NCI-H2227 treated with DMSO at 0.1 percent for 48 hours (cell line): ENCODE measurements at places on chromosomes 6 and 20.
A peak's percentile ranks its signal among the peaks of the same experiment; 100 is the strongest.

- DNase-seq, result peak; percentile 14
Measured at GRCh38 chr20:47150403-47151152, 205.9 kb downstream of the ZMYND8 start.

- no peak for DNase-seq
Measured at GRCh38 chr20:41030531-41031242, 2.1 kb downstream of the TOP1 start.

DNA sequence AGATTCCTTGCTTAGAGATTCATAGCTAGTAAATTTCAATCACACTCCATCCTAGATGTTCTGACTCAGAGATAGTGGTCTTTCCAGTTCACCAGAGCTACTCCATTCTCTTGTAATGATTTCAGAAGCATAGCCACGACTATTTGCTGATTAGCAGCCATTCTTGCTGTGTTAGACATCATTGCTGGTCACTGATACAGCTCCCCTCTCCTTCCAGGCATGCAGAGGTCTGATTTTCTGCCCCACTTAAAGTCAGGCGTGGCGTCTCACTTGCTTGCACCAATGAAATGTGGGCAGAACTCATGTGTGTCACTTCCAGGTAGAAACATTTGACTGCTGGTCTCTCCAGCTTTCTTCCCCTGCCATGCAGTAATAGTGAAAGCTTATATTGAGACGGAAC, 168.9 kb upstream of the JARID2 start:
- DNase-seq, result no peak

DNA sequence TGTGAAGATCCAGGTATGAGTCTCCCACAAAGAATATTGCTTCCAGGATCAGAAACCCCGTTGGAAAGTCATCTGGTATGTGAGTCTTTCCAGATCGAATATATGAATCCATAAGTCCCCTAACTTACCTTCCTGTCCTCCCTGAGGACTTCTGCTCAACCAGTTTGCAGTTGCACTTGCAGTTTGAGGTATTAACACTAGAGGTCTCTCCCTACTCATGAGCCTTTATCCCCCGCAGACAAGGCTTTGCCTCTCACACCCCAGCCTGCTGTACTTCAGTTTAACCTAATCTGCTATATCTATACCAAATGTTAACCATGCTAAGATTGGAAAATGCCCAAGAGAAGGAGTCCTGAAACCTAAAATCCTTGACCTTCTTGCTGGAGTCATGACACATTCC, 135.3 kb upstream of the DEFB112 start:
- no peak for DNase-seq

- DNase-seq, result no peak
Measured at GRCh38 chr20:14956026-14956425, 618.6 kb upstream of the FLRT3 start.

DNA sequence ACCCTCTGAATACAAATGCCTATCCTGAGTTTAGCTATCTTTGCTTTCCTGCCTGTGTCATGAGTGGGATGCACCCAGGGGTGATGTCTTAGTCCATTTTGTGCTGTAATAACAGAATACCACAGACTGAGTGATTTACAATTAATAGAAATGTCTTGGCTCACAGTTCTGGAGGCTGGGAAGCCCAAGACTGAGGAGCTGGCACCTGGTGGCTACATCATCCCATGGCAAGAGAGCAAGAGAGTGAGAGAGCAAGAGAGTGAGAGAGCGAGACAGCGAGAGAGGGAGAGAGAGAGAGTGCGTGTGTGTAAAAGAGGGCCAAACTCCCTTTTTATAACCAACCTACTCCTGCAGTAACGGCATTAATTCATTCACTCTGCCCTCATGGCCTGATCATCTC, 76.8 kb downstream of the PRDM1 start:
- DNase-seq, result no peak

- no peak for DNase-seq
Measured at GRCh38 chr6:154099211-154099610, 60.2 kb downstream of the OPRM1 start.

DNA sequence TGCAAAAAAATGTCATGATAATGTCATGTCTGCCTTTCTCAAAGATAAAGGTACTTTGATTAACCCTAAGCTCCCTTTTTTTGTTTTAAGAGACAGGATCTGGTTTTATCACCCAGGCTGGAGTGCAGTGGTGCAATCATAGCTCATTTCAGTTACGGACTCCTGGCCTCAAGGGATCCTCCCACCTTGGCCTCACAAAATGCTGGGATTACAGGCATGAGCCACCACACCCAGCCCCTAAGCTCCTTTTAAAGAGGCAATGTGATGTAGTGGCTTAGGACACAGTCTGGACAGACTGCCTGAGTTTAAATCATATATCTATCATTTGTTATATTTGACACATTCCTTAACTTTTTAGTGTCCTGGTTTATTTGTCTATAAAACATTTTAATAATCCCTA, 77.0 kb downstream of the FLRT3 start:
- no peak for DNase-seq

DNA sequence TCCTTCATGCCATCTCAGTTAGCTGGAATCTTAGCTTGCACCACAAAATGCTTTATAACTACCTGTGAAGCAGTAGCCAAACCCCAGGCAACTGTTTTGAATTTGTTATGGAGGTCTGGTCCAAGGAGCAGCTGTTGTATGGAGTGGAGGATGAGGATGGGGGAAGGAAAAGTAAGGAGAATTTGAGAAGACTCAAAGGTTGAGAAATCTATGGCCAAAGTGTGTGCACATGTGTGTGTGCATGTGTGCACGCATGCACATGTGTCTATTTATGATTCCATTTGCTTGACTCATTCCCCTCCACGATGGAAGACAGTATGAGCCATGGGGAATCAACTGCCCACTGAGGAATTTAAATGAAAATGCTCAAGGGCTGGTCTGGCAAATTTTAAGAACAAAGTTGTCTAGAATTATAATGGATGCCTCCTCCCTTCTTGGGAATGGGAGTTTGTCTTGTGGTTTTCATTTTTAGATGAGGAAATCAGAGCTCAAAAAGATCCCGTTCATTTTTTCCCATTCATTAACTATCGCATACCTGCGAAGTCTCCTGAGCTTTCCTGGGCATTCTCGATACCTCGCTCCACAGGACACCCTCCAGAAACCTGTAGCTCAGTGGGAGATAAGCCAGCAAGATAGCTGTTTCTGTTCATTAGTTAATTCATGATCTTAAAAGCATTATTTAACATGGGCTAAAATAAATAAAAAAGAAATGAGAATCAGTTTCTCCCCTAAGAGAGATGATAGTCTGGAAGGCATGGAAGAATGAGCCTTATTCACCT, 152.3 kb upstream of the NEDD9 start:
- no peak for DNase-seq

- no peak for DNase-seq
Measured at GRCh38 chr6:125183391-125183790, 29.8 kb downstream of the TPD52L1 start.

- no peak for DNase-seq
Measured at GRCh38 chr6:77683515-77683914, 30.7 kb downstream of the MEI4 start.

DNA sequence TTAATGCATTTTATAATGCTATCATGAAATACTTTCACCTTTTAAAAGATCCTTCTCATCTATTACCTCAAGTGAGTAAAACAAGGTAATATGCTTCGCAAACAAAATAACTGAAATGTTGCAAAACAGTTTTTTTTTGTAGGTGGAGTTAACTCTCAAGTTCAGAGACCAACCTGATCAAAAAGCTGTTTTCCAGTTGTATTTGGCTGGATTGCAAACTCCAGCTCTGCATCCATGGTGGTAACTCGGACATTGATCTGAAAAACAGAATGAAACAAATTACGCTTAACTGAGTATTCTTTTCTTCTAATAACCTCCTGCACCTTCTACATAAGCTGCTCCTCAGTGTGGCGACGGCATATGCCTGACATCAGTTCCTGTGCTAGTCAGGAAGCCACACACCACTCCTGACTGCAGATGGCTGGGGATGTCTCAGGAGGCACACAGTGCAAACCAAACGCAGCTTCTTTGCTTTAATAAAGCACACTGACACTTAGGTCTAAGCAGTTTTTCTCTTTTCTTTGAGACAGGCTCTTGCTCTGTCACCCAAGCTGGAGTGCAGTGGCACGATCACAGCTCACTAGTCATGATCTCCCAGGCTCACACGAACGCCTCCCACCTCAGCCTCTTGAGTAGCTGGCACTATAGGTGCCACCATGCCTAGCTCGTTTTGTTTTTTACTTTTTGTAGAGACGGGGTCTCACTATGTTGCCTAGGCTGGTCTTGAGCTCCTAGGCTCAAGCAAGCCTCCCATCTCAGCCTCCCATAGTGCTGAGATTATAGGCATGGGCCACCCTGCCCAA, 29.9 kb downstream of the EZR start:
- DNase-seq, result no peak

- DNase-seq, result no peak
Measured at GRCh38 chr6:124524491-124525200, 437.6 kb upstream of the RNF217 start.

DNA sequence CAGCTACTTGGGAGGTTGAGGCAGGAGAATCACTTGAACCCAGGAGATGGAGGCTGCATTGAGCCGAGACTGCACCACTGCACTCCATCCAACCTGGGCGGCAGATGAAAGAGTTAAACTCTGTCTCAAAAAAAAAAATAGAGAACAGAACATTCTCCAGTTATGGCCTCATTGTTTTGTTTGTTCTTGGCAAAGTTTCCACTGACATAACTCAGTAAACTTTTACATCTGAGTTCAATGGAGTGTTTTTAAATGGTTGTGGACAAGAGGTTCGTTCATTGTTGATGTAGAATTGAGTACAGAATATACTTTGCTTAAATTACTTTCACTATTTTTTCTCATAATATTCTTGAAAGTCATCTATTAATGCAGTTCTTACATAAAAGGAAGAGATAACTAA, 42.2 kb upstream of the IFNGR1 start:
- DNase-seq, result no peak

GRCh38 chr6:166957087-166957804, 896 bp upstream of the RNASET2 start:
- DNase-seq, result no peak

DNA sequence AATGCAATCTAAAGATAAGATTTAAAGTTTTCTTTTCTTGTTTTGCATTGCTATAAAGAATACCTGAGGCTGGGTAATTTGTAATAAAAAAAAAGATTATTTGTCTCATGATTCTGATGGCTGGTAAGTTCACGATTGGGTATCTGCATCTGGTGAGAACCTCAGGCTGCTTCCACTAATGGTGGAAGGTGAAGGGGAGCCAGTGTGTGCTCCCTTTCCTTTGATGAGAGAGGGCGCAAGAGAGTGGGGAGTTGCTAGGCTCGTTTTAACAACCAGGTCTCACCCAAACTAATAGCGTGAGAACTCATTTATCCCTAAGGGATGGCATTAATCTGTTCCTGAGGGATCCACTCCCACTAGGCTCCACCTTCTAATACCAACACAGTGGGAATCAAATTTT, 353.2 kb downstream of the BTBD3 start:
- DNase-seq, result no peak

GRCh38 chr6:155090166-155090565, 95.1 kb downstream of the TIAM2 start:
- no peak for DNase-seq

DNA sequence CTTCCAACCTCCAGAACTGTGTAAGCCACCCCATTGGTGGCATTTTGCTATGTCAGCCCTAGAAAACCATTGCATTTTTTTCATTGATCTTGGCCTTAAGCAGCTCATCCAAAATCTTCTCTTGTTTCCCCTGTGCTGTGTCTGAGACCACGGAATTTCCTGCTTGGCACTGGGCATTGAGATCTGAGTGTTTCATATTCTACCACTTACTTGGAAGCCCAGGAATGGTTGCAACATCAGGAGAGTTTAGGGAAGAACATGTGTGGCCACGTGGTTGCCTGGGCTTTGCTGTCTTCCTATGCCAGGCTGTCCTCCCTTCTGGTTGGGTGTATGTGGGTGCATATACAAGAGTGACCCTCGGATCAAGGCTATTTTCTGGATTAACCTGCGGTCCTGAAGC, 139.3 kb upstream of the PMEPA1 start:
- DNase-seq, result no peak

GRCh38 chr6:9799582-9799981, 615.3 kb downstream of the TFAP2A start:
- no peak for DNase-seq

- DNase-seq, result no peak
Measured at GRCh38 chr6:2171728-2172127, 73.7 kb downstream of the GMDS start.

GRCh38 chr6:105391705-105392104, 11.2 kb downstream of the PREP start:
- DNase-seq, result no peak

GRCh38 chr20:58655328-58656107, 4.4 kb downstream of the STX16 start:
- DNase-seq, result no peak

- no peak for DNase-seq
Measured at GRCh38 chr20:51563486-51564332, 21.2 kb upstream of the NFATC2 start.

- DNase-seq, result no peak
Measured at GRCh38 chr6:115782612-115783011, 278.1 kb downstream of the FRK start.

- DNase-seq, result no peak
Measured at GRCh38 chr6:96022225-96022624, 6.5 kb downstream of the FUT9 start.

- DNase-seq, result no peak
Measured at GRCh38 chr20:54188132-54188849, 14.5 kb upstream of the CYP24A1 start.

DNA sequence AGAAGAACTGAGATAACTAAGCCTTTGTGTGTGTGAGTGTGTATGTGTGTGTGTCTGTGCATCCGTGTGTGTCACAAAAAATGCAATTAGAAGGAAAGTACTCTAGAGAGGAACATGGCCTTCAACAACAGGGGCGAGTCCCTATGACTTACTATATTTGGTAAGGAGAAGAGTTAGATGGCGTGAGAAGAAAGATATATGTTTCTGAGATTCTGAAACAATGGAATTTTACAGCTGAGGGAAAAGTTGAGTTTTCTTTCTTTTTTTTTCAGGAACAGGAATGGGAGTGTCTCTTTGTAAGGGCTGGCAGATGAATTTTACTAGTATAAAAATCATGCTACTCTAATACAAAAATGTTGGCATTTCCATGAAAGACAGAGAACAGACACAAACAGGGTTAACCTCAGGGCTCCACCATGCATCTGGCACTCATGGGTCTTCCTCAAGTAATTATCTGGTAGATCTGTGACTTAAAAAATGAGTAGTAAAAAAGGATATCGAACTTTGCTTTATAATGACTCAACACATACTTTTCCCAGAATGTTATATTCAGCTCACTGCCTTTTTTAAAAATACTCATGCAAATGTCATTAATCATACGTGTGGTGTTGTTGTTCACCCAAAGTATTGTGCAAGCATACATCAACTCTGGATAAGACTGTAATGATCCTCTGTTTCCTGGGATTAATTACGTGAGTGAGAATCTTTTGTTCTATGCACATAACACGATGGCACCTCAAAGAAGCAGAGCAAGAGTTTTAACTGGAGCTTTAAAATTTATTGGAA, 12.8 kb upstream of the SASH1 start:
- no peak for DNase-seq
